ENCODE measurements at places on chromosomes 12 and 14.
A peak's percentile ranks its signal among the peaks of the same experiment; 100 is the strongest.

DNA sequence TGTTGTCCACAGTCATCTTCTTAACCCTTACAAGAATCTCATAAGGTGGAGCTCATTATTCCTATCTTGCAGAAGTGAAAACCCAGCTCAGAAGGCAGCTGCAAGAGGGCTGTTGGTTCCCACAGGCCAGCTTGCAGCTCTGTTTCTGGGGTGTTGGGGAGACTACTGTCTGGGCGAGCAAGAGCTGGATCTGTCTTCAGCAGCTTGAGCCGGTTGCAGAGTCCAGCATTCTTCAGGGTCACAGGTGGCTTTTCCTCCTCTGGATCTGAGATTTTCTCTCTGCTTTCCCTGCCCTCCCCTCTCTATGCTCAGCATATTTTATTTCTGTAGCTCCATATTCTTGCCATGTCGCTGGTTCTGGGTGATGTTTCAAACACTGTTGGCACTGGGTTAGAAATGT is 87.4 kb downstream of the PAPOLA start:
- no peak for DNase-seq

DNA sequence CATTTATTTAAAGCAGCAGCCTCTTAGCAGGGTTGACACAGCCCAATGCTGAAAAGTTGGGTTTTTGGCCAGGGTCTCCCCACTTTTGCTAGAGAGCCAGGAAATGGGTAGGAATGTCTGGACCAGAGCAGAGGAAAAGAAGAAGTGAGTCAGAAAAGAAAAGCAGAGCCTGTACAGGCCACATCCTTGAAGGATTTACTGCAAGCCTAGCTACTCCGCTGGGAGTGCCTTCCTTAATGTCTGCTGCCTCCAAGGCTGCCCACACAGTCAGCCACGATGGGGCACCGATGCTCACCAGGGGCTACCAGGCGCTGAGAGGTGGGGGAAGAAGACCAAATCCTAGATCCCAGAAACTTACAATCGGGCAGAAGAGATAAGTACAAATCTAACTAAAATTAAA is 139.2 kb downstream of the C12orf75 start:
- no peak for DNase-seq

- DNase-seq, result no peak
Observed at GRCh38 chr14:79009286-79009685, 839.1 kb downstream of the NRXN3 start.

GRCh38 chr12:12560587-12561370 is 1.9 kb downstream of the DUSP16 start:
- peak; percentile 63 for DNase-seq

DNA sequence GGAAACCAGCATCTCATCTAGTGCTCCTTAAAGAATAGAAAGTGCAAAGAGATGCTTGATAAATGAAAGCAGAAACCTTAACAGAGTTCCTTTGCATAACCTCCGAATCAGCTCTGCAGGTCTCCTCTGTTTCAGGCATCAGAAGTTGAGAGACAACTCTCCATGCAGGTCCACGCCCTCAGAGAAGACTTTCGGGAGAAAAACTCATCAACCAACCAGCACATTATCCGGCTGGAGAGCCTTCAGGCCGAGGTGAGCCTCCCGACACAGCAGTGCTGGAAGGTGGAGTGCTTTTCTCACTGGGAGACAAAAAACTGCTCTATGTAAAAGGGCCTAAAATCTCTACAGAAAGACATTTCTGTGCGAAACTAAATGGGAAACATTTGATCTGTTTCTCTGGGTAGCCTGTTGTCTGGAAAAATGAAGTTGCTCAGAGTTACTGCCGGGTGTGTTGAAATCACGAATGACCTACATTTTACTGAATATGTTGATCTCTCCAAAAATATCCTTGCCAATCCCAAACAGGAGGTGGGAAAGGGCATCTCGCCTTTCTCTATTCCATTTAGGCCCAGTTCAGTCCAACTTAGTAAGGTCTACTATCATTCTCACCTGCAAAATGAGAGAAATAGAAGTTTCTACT is 54.9 kb downstream of the RAB35 start:
- no peak for DNase-seq

- no peak for DNase-seq
Observed at GRCh38 chr12:85856966-85857365, 17.1 kb upstream of the NTS start.

- DNase-seq, result no peak
Observed at GRCh38 chr12:1799882-1800400, 20.4 kb upstream of the LRTM2 start.

Measured in NCI-H1092 treated with DMSO at 0.1 percent for 48 hours (cell line).